ENCODE measurements at places on chromosomes 11 and 22.

DNA sequence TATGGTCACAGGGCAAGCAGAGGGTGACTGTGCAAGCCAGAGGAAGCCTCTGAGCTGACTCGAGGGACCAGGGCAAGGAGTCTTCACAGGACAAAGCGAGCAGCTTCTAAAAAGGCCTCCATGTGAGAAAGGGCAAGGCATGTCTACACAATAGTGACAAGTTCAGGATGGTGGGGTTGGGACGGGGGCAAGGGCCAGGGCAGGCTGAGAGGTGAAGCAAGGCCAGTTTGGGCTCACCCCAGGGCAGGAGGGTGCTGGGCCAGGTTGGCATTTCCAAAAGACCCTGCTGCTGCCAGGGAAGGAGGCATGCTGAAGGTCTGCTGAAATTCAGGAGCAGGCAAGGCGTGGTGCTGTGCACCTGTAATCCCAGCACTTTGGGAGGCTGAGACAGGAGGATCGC, 12.3 kb upstream of the CABP7 start:
- no peak for DNase-seq

DNA sequence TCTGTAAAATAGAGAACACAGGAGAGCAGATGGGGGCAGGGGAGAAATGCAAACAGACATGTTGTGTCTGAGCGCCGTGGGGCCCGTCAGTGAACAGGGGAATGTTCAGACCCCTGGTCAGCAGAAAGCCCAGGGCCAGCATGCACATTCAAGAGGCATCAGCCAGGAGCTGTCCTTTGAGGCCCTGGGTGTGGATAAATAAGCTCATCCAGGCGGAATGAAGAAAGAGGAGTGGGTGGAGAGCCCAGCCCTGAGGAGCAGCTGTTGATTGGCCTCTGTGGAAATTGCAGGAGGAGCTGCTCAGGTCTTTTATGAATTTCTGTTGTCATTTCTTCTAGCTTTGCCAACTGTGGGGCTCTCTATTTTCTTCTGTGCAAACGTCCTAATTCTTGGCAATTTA, 49.7 kb upstream of the CECR2 start:
- DNase-seq, result no peak

- no peak for DNase-seq
These were observed 14.0 kb upstream of the ACR start for GRCh38 chr22:50723991-50724390.

DNA sequence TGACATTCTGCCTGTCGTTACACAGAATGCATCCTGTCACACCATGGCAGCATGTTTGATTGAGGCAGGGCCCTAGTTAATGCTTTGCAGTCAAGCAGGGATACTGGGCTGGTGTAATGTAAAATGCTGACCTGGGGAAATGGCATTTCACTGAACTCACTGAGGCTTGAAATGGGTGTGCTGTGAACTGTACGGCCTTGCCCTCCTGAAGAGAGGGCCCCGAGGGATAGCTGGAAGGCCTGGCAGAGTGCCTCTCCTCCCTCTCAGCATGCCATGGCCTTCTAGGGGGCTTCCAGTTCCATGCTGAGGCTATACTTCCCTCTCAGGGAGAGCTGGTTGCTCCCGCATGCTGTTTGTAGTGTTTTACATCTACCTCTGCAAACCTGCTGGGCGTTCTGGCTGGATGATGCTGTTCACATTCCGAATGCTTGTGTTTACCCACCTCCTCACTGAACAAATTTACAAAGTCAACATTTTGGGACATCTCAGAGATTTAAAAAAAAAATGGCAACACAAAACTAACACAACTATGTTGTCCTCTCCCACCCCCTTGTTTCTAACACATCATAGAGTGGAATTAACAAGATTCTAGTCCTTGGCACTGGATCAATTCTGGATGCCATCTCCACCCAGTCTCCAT, 416.7 kb upstream of the CADM1 start:
- no peak for DNase-seq
